ENCODE measurements at places on chromosomes 11 and 22.

GRCh38 chr11:88655656-88656055 lies 318.1 kb upstream of the CTSC start:
- DNase-seq, result no peak

- DNase-seq, result peak; percentile 94
Measured at GRCh38 chr11:66958232-66958955, at the start of gene PC. Gene PC, minus strand, starts transcription at chr11:66958383. Its CDS starts 86,224 bp downstream, at chr11:66872159.

DNA sequence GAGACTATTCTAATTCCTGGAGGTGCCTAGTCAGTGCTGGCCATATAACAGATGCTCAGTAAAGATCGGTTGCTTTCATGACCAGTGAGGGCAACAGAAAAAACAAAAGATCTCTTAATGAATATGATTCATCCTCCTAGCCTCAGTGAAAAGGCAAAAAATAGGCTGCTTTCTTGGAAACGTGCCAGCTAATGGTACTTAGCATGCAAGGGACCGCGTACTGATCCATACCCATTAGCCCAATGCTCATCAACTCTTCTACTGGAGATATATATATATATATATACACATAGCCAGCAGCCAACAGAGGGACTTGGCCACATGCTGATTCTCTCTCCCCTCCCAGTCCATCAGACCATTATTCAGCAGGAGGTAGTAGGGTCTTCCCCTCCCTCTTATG lies 320.4 kb downstream of the KIRREL3 start:
- DNase-seq, result no peak

DNA sequence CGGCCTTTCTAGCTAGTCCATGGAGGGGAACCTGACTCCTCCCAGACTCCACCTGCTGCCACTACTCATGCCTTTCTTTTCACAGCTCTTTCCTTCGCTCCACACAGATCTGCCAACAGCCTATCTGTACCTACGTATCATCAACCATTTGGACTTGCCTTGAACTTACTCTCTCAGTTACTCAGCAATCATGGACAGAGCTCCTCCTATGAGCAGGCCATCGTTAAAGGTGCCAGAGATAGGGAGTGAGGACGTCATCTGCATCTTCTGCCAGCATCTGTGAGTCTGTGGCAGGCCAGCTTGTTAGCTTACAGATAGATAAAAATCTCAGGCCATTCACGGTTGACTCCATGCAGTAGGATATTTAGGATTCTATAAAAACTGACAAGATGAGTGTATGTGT lies 162.9 kb upstream of the ZBED5 start:
- DNase-seq, result no peak

DNA sequence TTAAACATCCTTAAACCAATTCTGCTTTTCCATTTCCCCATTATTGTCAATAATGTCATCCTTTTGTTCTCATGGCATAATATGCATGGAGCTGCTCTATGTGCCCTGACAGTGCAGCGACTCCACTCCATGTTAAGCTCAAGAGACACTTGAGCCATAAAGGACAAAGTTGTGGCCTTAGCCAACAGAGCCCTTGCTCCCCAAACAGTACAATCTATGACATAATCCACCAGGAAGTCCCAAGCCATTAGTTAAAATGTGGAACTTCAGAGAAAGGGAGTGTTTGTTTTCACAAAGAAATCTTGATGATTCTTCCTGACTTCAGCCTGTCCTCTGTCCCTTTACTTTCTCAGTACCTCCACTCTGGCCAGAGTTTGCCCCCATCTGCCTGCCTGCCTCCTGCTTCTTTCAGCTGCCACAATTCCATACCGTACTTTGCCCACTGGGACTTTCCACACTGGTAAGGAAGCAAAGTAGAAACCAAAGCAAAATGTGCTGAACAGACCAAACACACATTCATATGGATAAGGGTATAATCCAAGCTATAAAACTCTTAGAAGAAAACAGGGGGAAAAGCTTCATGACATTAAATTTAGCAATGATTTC lies 46.3 kb upstream of the ZC3H12C start:
- no peak for DNase-seq

DNA sequence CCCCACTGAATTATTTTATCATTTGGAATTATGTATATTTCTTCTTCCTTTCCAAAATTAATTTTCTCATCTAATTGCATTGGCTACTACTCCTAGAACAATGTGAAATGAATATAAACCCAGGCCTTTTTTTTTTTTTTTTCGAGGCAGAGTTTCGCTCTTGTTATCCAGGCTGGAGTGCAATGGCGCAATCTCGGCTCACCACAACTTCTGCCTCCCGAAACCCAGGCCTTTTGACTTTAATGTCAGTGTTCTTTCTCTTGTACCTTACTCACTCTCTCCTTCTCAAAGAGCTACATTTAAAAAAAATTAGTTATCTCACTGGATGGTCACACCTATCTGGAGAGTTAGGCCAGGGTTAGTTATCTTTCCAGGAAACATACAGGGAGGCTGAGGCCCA lies 35.3 kb upstream of the LRRC32 start:
- no peak for DNase-seq

DNA sequence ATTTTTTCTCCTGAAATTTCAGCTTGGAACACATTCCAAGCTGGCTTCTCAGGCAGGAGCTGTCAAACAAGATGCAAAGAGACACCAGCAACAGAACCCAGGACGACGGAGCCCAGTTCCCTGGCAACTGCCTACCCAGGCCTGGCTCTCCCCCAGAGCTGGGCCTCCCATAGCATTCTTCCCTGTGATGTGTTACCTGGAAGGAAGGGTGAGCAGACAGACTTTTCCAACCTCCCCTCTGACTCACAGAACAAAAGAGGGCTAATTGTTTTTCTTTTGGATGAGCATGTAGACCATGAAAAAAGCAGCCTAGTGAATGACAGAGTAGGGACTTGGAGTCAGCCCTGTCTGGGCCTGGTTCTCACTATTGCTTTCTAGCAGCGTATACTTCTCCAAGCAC lies 55.3 kb upstream of the BMAL1 start:
- DNase-seq, result no peak

- no peak for DNase-seq
Measured at GRCh38 chr11:12247543-12248254, 129.7 kb upstream of the PARVA start.

GRCh38 chr22:42613872-42614301 lies 796 bp downstream of the POLDIP3 start:
- DNase-seq, result no peak

DNA sequence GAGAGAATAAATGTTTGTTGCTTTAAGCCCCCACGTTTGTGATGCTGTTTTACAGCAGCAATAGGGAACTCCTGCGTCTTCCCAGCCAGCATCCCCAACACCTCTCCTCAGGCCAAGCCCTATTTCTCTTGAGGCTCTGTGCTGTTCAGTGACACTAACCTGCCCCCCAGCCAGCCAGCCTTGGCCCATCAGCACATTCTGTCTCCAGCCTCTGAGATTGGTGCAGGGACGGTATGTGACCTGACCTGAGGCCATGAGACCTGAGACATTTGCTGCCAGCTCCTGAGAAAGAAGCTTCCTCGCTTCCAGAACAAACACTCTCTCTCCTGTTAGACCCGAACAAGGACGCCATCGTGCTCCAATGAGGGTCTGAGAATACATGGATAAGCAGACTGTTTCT lies 38.5 kb upstream of the SLC35C1 start:
- no peak for DNase-seq

DNA sequence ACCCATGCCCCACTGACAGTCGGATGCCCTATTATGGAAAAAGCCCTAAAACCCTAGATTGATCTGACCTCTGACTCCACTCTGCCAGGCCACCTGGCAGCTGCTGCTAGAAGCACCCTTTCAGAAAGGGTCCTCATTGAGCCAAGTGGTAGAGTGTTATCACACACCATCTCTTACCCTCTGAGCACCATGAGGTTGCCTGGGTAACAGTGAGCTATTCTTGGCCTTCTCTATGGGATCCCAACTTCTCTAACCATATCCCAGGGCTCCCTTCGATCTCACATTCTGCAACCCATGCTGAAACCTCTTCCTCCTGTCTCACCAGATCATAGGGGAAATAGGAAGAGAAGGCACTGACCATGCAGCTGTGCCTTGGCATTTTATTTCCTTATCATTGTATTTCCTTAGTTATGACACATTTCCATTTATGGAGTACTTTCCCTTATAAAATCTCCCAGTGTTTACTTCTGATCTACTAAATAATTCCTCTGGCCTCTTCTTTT lies 52.7 kb downstream of the MPPED2 start:
- no peak for DNase-seq
